ENCODE measurements at places on chromosomes 16 and 17.

DNA sequence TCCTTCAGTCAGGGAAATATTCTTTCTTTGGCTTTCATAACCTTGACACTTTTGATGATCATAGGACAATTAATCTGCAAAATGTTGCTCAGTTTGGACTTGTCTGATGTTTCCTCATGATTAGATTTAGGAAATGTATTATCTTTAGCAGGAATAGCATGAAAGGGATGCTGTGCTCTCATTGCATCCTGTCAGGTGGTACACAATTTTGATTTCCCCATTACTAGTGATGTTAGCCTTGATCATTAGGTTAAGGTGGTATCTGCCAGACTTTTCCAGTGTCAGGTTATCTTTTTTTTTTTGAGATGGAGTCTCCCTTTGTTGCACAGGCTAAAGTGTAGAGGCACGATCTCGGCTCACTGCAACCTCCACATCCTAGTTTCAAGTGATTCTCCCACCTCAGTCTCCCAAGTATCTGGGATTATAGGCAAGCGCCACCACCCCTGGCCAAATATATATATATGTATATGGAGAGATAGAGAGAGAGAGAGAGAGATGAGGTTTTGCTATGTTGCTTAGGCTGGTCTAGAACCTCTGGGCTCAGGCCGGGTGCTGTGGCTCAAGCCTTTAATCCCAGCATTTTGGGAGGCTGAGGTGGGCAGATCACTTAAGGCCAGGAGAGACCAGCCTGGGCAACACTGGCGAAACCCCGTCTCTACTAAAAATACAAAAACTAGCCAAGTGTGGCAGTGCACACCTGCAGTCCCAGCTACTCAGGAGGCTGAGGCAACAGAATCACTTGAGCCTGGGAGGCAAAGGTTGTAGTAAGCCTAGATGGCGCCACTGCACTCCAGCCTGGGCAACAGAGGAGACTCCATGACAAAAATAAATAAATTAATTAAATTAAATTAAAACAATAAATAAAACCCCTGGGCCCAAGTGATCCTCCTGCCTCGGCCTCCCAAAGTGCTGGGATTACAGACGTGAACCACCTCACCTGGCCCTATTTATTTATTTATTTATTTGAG, 15.8 kb upstream of the CAVIN1 start:
- DNase-seq: no peak

DNA sequence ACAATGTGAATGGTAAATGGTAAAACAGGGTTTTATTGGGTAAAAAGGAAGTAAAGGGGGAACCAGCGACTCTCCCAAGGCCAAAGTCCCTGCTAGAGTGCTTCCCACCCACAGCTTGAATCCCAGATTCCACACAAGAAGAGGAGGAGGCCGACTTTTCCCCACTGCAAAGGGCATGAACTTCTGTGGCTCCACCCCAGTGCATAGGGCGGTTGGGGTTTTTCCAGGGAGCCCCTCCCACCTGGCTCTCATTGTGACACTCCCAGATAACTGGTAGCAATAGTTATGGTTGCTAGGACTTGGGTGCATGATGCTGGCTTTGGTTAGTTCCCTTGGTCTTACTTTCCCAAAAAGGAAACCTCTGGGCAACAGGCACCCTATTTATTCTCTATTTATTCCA, 666.0 kb upstream of the CA10 start:
- DNase-seq: no peak

- DNase-seq: no peak
Measured at GRCh38 chr16:24917236-24917635, 71.5 kb downstream of the SLC5A11 start.

DNA sequence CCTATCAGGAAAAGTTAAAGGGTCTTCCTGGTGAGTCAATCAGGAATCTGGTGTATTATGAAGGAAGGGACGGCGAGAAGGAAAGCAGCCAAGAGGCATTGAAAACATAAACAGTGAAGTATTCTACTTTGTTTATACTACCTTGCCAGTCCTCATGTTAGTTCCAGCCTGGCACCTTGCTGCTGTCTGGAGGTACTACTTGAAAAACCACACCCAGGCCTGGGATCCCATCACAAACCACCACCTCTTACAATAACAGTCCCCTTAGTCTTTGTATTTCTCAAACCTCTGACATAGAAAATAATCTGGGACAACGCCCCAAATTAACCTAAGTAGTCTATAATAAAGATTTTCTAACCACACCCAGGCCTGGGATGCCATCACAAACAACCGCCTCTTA, 676.7 kb upstream of the SOX9 start:
- no peak for DNase-seq

GRCh38 chr17:77815127-77815905, 143.2 kb upstream of the TNRC6C start:
- DNase-seq: peak; percentile 47

GRCh38 chr16:83270061-83270460, 537.7 kb upstream of the HSBP1 start:
- DNase-seq: no peak

- no peak for DNase-seq
Measured at GRCh38 chr16:69465881-69466280, 41.5 kb downstream of the CYB5B start.
